Hepatocyte (in vitro differentiated cells): ENCODE measurements at places on chromosomes 4 and X. TPM values are rescaled to one million over a fixed set of nuclear protein-coding genes. Genes with fewer than 3 reads are reported as not detected.

Gene RXFP1
- total RNA-seq = not detected in 2 replicates

DNA sequence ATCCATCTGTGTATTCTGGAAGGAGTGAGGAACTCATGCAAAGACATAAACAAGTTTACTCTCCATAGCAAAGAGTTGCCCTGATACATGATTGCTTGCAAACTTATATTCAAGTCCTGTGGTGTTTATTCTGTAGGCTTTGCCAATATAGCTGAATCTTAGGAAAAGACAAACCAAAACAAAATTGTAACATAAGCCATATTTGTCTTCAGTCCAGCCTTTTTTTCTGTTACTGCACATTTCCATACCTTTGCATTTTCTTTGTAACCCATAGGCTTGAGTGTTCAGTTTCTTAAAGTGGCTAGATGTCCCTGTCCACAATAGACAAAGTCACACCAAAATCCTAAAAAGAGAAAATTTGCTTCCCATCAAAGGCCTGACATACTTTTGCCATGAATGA, 120.4 kb downstream of the PPARGC1A start:
- no peak for DNase-seq

DNA sequence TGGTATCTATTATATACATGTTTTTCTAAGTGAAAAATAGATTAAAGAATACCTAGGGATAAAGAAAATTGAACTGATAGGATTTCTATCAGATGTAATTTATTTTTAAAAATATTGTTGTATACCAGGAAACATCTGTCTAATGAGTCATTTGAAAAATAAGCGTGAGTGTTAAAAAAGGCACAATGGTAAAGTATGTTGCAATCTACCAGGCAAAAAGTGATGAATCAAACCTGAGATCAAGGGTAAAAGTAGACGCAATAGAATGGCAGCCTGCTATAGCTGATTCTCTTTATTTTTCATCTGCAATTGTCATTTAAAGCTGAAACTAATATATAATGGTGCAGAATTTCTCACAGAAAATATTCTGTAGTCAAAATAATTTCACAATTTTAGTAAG, 1119.6 kb downstream of the PCDH18 start:
- no peak for DNase-seq

DNA sequence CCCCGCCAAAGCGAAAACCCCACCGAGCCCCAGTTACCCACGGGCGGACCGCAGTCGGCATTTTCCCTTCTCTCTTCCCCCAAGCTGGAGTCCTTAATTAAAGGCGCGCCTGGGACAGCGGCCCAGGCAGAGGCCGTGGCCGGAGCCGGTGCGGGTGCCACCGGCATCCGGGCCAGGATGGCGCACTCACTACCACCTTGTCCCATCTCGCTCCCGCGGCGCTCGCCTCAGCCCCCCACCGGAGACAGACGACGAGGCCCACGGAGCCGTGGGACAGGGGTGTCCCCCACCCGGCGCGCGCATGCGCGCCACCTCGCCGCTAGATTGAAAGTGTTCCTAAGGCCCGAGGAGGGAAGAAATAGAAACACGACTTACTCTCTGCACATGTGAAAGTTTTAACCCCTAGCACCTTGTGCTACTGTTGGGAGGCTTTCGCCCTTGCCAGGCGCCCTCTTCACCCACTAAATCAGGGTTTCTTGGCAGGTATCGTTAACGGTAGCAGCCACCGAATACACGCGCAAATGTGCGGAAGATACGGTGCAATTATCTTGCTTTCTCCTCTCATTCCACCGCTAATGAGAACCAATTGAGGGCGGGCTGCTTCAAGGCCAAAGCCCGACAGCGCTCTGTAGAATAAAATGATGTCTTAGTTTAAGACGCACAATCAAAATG, 64.3 kb upstream of the CCDC160 start:
- peak; percentile 27 for DNase-seq

GRCh38 chr4:138698641-138699040, 316.9 kb upstream of the NOCT start:
- DNase-seq = no peak

DNA sequence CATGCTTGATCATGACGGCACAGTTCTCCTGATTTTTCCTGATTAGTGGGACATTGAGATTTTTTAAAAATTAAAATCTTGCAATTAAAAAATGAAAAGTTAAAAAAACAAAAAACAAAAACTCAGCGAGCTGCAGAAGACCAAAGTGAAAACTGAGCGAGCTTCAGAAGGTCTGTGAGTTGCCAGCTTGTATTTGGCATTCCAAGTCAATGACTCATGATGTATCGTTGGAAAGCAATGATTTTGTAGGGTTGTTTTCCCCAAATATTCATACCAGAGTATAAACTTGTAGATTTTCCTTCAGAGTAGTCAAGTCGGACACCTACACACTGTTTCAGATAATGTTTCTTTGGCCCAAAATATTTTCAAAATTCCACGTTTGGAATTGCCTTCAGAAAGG, 76.9 kb downstream of the LRRC66 start:
- DNase-seq = no peak

Gene DRP2
- total RNA-seq = 0.40 and 0.84 TPM in 2 replicates

DNA sequence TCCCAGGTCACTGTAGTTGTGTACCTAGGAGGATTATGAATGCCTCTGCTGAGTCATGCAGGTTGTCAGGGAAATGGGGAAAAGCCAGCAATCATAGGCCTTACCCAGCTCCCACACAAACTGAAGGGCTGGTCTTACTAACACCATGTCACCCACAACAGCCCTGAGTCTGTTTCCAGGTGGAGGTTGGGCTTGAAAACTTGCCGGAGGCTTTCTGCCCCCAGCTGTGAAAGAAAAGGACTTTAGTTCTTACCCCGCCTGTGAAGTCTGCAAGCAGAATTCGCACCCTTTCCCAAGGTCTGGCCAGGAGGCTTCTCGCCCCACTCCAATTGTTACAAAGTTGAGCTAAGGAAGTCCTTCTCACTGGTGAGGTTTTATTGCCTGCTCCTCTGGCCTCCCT, 143.9 kb downstream of the RPS6KA6 start:
- no peak for DNase-seq

DNA sequence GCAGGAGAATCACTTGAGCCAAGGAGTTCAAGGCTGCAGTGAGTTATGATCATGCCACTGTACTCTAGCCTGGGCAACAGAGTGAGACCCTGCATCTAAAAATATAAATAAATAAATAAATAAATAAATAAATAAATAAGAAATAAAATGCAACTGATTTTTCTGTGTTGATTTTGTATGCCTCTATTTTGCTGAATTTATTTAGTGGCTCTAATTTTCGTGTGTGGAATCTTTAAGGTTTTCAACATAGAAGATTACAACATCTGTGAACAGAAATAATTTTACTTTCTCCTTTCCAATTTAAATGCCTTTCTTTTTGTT, 30.9 kb upstream of the ABCG2 start:
- DNase-seq = no peak

- no peak for DNase-seq
Measured at GRCh38 chrX:117010243-117010642, 547.5 kb upstream of the CT83 start.

GRCh38 chr4:76233529-76233928, 18.0 kb upstream of the FAM47E start:
- no peak for DNase-seq

DNA sequence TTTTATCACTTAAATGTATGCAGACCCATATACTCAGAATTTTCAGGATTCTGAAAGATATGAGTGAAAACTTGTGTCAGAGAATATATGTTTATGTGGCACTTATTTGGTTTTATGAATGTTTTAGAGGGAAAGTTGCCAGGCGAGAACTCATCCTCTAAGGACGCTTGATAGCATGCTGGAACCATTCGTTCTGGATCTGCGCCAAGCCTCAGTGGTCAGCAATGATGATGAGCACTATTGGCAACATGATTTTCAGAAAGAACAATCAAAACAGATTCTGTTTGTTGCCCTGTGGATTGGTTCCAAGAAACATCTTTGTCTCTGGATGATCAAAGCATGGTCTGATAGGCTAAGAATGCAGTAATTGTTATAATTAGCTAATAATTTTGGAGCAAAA, 32.1 kb upstream of the RAPGEF2 start:
- DNase-seq = no peak

DNA sequence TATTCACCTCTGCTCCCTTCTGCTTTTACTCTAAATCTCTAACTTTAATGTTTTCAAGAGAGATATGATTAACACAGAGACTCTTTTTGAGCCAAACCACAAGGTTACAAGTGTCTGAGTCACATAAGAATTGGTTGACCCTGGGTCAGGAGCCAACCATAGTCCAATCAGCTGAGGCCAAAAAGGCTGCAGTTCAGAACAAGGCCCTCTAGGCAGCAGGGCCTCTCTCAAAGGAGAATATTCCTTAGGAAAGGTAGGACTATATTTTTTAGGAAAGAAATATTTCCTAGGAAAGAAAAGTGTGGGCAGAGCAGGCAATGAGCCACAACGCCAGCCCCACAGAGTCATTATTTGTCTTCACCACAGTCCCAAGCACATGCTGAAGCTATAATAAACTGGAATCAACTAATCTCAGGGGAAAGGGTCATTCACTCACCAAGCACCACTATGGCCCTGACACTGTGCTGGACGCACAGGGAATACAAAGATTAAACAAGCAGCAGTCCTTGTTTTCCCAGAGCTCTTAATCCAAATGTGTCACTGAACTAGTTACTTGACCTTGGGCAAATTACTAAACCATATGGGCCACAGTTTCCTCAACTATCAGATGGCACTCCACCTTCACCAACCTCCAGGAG, 2.2 kb downstream of the ATP8A1 start:
- no peak for DNase-seq

Gene FAM184B
- not detected in 2 replicates for total RNA-seq

- DNase-seq = peak; percentile 16
Measured at GRCh38 chr4:18401425-18401824, 379.9 kb upstream of the LCORL start.

- no peak for DNase-seq
Measured at GRCh38 chrX:78064152-78064551, 39.9 kb upstream of the PGK1 start.

Gene ACTRT1
- not detected in 2 replicates for total RNA-seq

DNA sequence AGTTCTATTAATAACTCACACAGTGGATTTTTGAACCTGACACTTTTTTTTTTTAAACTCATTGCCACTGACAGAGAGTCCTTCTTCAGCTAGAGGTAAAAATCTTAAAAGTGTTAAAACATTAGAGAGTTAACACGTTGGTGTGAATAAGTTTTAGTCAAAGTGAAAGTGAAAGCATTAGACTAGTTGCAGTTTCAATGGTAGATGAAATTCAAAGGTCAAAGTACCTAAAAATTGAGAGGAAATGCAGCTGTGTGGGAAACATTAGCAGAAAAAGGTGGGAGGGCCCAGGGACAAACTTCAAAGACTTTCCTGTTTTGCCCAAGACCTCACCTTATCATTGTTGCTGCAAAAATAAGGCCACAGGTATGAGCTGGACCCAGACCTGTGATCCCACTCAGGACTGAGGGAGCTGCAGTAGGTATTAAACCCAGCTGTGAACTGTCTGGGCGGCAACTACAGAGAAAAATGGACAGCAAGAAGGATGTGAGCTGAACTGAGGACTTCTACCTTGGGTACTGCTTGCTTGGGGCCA, 17.6 kb upstream of the GABRA4 start:
- DNase-seq = no peak

Gene DCAF4L1
- 0.04 and 0.10 TPM in 2 replicates for total RNA-seq

GRCh38 chr4:134343081-134343480, 141.5 kb upstream of the PABPC4L start:
- no peak for DNase-seq

GRCh38 chrX:152958047-152958446, 35.9 kb downstream of the PNMA5 start:
- no peak for DNase-seq

DNA sequence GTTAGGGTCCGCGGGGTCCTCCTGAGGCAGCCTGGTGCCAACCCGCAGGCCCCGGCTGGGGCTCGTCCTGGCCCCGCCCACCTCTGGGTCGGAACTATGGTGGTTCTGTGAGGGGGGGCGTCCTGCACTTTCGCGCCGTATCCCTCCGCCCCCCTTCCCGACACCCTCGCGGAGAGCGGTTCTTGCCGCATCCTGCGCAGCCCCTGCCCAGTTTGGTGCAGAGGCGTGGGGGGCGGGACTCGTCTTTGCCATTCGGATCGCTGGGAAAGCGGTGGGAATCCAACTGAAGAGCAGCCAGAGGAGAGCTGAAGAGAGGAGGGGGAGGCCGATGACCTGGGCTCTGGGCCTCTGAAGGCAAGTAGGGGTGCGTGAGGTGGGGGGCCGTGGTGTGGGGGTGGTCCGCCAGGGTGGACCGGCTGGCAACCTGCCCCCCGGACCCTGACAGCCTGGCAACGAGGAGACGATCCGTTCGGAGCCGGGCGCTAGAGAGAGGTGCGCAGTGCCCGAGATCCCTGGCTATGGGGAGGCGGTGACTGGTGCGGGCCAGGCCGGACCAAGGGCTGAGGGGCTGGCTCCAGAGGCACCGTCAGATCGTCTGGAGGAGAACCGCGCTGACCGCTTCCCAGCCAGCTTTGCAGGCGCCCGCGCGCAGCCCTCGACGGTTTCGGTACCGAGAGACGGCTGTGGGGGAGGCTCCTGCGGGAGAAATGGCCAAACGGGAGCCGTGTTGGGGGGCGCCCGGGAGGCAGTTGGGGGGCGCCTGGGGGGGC, at the start of gene GPRASP1:
Gene GPRASP1, plus strand, starts transcription at position 242 of the 770 bp plus-strand sequence. CDS start 2,431 bp downstream, outside the sequence.
- DNase-seq = peak; percentile 56

- DNase-seq = peak; percentile 37
Measured at GRCh38 chr4:139872274-139872673, 206.7 kb downstream of the MGST2 start.

DNA sequence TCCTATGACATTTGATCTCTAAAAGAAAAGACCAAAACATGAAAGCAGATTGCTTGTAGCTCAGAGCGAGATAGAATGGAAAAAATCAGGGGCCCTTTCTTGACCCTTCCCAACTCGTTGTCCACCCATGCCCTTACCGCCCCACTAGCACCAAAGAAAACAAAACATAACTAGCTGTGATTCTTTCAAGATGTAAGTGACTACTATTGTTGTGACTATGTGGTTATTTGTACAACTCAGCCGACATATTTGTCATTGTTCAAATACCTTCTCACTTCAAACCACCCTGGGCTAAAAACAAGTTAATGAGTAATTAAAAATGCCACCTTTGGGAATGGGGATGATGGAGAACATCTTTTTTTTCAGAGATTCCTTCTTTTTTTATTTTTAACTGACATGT, 171.2 kb upstream of the GPC4 start:
- DNase-seq = no peak

Gene CFAP99
- total RNA-seq = 0.04 TPM in 1 of 2 replicates, not detected in the other

DNA sequence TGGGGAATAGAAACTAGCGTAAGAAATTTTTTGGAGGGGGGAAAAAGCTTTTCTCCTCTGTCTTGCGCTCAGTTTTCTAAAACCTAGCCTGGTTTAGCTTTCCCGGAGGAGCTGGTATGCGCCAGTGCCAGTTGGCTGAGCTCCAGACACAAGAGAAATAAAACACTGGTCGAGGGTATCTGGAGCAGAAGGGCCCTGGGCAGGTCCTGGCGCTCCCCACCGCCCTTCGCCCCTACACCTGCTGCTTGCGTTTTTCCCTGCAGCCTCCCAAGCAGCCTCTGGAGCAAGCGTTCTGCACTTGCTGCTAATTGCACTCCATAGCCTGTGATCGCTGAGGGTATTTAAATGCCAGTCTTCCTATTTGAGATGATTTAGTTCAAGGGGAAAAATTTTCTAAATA, 816 bp downstream of the EREG start:
- peak; percentile 31 for DNase-seq

GRCh38 chr4:124423160-124423559, 289.4 kb downstream of the ANKRD50 start:
- peak; percentile 27 for DNase-seq

GRCh38 chr4:88098993-88099752, 59.3 kb downstream of the ABCG2 start:
- DNase-seq = no peak

GRCh38 chr4:17082186-17082585, 183.7 kb upstream of the LDB2 start:
- DNase-seq = no peak

GRCh38 chr4:78592088-78592783, 40.7 kb downstream of the ANXA3 start:
- no peak for DNase-seq
